ENCODE measurements at places on chromosomes 1 and 21.

GRCh38 chr1:29695803-29696202, 459.5 kb downstream of the PTPRU start:
- DNase-seq = no peak

DNA sequence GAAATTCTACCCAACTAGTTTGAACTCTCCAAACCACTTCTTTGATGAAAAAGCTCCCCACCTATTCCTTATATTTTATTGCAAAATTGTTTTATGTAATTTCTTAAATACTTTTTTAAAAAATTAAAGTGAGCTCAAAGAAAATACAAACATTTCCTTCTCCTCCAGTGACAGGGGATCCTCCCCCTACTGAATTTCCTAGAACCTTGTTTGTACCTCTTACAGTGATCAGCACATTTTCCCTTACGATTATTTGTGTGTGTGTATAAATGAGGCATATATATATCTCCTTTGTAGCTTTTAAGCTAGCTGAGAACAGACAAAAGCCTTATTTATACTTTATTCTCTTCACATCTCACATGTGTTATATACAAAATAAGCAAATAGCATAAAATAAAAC, 44.4 kb downstream of the VAV3 start:
- DNase-seq = no peak

DNA sequence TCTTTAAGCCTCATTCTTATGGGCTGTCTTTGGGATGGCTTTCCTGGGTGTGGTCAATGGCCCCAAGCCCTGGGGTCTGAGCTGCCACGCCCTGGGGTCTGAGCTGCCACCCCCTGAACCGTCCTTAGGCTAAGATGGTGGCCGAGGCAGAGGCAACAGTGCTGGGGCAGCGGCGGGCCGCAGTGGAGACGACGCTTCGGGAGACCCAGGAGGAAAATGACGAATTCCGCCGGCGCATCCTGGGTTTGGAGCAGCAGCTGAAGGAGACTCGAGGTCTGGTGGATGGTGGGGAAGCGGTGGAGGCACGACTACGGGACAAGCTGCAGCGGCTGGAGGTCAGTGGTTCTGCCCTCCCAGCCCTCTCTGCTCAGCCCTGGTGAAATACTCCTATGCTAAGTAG, 10.3 kb upstream of the TUFT1 start:
- no peak for DNase-seq

GRCh38 chr1:1846386-1846918, 44.4 kb downstream of the GNB1 start:
- no peak for DNase-seq

DNA sequence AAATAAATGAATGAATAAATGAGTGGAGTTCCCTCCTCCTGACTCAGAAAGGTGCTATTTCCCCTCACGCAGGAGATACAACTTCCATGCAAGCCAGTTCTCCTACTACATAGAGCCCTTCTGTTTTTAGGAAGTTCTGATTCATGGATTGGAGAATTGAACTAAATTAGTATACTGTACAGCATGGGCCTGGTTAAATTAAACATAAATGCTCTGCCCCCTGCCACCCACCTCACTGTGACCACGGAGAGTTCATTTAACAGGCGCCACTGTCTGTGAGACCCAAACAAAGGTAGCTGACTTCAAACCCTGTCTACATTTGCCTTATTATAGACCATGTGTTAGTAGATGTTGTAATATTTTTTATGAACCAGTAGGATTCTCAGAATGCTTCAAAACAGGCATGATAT, 9.1 kb upstream of the IRF2BP2 start:
- no peak for DNase-seq

DNA sequence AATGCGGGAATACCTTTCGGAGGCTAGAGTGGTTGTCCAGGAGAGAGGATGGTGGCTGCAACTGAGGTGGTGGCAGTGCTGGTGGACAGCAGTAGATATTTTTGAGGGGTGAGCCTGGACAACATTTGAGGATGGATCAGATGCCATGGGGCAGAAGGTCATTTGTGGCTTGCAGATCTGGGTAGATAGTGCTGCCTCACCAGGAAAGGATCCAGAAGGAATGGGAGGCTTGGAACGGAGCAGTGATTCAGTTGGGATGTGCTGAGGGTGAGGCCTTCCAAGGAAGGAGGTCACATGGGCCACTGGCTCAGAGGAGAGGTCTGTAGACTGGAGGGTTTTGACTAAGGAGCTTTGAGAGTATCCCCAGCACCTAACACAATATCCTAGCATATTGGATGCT, 110.8 kb upstream of the KAZN start:
- no peak for DNase-seq

DNA sequence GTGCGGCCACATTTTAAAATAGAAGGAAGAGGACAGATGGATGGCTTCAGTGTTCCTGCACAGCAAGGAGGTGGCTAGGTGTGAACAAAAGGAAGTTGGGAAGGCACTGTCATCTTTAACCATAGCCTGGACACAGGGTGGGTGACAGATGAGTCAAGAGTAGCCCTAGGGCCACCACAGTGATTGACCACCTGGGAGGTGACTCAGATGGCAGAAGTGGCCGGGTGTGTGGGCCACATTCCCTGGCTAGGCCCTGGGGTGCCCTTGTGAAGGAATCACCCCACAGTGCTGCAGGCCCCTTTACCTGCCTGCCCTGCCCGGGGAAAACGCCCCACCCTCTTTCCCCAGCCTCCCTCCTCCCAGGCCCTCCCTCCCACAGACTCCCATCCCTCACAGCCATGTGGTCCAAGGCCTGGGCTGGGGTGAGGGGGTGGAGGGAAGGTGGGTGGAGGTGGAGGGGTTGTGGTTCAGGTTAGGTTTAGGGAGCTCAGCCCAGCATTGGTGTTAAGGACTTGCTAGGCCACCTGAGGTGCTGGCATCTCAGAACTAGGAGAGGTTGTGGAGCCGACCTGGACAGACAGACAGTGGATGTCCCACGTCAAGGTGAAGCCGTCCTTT, 59.1 kb downstream of the SPSB1 start:
- no peak for DNase-seq

DNA sequence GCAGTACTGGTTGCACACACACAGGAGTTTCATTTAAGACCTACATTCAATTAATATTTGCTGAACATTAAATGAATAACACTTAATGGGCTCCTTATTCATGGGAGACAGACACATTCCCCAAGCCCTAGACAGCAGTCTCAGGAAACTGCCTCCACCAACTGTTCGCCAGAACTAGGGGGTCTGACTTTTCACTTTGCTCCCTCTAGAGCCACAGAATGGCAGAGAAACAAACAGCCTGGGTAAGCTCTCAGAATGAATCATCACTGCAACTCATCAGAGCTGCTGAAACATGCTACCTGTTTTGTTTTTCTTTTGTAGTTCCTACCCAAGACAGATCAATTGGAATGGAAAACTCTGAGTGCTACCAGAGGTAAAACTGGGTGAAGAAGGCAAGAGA, 31.7 kb downstream of the ELK4 start:
- DNase-seq = no peak
